ENCODE measurements at places on chromosomes 5 and 9.

GRCh38 chr5:19987612-19988361 is at the start of gene CDH18:
CDH18 (minus strand) TSS chr5:19988200; CDS start chr5:19838986, 149,214 bp downstream.
- peak; percentile 36 for DNase-seq

DNA sequence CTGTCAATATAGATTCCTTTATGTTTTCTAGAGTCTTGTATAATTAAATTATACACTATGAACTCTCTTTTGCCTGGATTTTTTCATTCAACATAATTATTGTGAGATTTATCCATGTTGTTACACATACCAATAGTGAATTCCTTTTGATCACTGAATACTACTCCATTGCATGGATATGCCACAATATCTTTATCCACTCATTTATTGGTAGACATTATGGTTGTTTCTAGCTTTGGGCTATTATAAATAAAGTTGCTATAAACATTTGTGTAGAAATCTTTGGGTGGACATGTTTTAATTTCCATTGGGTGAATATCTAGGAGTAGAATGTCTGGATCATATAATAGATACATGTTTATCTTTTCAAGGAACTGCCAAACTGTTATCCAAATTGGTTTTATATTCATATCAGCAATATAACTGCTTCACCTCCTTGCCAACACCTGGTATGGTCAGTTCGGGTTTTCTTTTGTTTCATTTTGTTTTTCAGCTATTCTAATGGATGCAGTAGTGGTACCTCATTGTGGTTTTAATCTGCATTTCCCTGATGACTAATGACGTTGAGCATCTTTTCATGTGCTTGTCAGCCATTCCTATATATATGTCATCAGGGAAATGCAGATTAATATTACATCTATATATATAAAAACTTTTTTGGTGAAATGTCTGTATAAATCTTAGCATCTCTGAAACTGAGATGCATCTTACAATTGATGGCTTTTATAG is 32.1 kb upstream of the TCF7 start:
- no peak for DNase-seq

GRCh38 chr5:86981898-86982297 is 285.8 kb upstream of the RASA1 start:
- no peak for DNase-seq

DNA sequence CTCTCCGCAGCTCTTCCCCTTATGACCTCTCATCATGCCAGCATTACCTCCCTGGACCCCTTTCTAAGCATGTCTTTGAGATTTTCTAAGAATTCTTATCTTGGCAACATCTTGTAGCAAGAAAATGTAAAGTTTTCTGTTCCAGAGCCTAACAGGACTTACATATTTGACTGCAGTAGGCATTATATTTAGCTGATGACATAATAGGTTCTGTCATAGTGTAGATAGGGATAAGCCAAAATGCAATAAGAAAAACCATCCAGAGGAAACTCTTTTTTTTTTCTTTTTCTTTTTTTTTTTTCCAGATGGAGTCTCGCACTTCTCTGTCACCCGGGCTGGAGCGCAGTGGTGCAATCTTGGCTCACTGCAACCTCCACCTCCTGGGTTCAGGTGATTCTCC is 20.7 kb upstream of the IL13 start:
- DNase-seq, result no peak

- DNase-seq, result no peak
Observed at GRCh38 chr5:68544091-68544647, 328.6 kb downstream of the PIK3R1 start.

GRCh38 chr9:135587658-135588057 is 26.1 kb downstream of the PAEP start:
- DNase-seq, result peak; percentile 42
